Fibroblast of upper back skin (primary cell): ENCODE measurements at places on chromosomes 3 and 15.

DNA sequence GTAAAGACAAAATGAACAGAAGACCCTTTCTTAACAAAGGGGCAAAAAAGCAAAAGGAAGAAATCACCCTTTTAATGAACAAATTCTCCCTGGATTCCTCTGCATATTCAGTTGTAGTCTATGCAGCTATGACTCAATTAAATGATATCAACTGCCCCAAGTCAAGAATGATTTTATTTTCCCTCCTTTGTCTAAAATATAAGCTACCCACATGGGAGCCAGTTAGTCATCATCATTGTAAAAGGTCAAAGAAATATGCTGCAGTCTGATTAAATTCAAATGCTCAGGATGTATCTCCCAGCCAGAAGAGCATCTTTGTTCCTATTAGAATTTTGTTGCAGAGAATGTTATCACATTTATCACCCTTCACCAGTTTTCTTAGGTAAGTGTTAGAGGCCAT lies 84.0 kb downstream of the SST start:
- peak; percentile 23 for DNase-seq

DNA sequence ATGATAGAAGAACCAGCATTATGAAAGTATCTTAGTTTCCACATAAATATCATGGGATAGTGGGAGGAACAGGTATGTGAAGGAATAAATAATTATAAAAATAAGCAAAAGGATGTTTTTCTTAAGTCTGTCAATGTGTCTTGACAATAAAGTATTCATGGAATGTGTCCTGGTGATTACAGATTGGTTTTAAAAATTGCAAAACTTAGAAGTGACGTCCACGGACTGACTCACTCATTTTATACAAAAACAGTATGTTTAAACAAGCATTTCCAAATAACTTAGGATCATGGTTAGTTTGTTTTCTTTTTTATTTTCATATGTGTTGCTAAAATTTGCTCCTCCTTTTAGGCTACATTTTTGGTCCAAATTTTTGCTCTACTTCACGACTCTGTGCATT lies 687.0 kb upstream of the NECTIN3 start:
- peak; percentile 25 for DNase-seq

- no peak for DNase-seq
These were observed 107.9 kb upstream of the GBE1 start for GRCh38 chr3:81869382-81869781.

- DNase-seq, result no peak
These were observed 151.7 kb downstream of the MCTP2 start for GRCh38 chr15:94383041-94383440.

DNA sequence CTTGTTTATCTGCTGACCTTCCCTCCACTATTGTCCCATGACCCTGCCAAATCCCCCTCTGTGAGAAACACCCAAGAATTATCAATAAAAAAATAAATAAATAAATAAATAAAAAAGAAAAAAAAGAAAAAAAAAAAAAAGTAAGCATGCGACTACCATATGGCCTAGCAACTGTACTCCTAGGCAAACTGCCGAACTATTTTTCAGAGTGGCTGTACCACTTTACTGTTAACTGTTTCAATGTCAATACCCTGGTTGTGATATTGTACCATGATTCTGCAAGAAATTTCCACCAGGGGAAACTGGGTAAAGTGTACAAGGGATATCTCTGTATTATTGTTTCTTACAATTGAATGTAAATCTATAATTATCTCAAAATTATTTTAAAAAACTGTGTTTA lies 41.3 kb upstream of the MAP4 start:
- no peak for DNase-seq
